CD4-positive, alpha-beta T cell (primary cell): ENCODE measurements at places on chromosomes 13 and 19. TPM values are rescaled to one million over a fixed set of nuclear protein-coding genes. Genes with fewer than 3 reads are reported as not detected.

GRCh38 chr19:22622901-22623840 is 11.0 kb upstream of the ZNF492 start:
- DNase-seq = no peak
- H3K36me3 ChIP-seq = no peaks in the 10 kb centered on the region
- no peak overlapping the region for H3K4me3 ChIP-seq

DNA sequence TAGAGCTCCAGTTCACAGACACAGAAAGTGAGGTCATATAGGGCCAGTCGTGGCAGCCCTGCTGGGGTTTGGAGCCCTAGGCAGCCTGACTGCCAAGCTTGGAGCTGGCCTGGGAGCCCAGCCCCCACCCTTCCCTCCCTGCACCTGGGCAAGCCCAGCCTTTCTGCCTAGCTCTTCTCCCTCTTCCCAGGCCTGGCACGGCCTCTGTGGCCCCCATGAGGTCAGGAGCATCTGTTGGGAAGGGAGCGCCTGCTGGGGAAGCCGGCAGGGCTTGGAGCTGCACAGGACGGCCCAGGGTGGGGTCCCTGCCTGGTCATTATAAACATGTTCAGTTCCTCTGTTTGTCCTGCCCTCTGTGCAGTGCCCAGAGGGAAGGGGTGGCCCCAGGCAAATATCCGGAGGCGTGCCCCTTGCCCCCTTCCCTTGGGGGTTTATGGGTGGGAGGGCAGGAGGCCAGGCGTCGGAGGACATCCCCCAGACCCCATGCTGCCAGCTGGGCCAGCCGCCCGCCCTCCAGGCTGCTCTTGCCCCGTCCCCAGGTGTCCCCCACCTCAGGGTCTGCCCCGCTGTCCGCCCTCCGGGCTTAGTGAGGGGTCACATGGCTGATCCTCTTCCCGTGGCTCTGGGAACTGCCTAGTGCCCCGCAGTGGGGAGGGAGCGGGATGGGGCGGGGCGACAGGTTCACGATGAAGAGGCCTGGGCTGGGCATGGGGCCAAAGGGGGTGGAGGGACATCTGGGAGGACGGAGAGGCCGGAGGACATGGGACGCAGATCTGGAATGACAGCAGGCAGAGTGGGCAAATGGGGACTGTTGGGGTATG is 30.0 kb upstream of the NCCRP1 start:
- H3K36me3 ChIP-seq = peaks cover 21% of the 10 kb centered on the region
- DNase-seq = no peak
- no peak overlapping the region for H3K4me3 ChIP-seq
- H3K4me1 ChIP-seq = no peaks in the 10 kb centered on the region
- no peak overlapping the region for H3K27ac ChIP-seq

GRCh38 chr19:7292950-7293761 is 1.1 kb downstream of the INSR start:
- peaks cover 16% of the 10 kb centered on the region for H3K4me1 ChIP-seq
- H3K4me3 ChIP-seq = no peak overlapping the region
- no peak for DNase-seq
- H3K27me3 ChIP-seq = peaks cover 14% of the 10 kb centered on the region

DNA sequence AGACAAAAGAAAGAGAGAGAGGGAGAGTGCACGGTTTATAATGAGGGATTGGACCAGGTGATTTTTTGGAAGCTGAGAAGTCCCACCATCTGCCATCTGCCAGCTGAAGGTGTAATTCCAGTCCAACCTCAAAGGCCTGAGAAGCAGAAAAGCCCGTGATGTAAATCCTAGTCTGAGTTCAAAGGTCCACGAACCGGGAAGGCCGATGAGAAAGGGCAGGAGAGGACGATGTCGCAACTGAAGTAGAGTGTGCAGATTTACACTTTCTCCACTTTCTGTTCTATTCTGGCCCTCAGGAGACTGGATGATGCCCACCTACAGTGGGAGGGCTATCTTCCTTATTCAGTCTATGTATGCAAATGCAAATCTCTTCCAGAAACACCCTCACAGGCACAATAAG is 500.0 kb downstream of the DIAPH3 start:
- no peaks in the 10 kb centered on the region for H3K27me3 ChIP-seq
- H3K27ac ChIP-seq = no peak overlapping the region
- no peaks in the 10 kb centered on the region for H3K36me3 ChIP-seq
- H3K4me3 ChIP-seq = no peak overlapping the region
- no peaks in the 10 kb centered on the region for H3K4me1 ChIP-seq
- DNase-seq = no peak

- DNase-seq = peak; percentile 89
- no peaks in the 10 kb centered on the region for H3K36me3 ChIP-seq
- H3K27ac ChIP-seq = peak overlapping the region; percentile 97
These were observed 14.7 kb upstream of the ADGRE5 start for GRCh38 chr19:14366529-14366928.

DNA sequence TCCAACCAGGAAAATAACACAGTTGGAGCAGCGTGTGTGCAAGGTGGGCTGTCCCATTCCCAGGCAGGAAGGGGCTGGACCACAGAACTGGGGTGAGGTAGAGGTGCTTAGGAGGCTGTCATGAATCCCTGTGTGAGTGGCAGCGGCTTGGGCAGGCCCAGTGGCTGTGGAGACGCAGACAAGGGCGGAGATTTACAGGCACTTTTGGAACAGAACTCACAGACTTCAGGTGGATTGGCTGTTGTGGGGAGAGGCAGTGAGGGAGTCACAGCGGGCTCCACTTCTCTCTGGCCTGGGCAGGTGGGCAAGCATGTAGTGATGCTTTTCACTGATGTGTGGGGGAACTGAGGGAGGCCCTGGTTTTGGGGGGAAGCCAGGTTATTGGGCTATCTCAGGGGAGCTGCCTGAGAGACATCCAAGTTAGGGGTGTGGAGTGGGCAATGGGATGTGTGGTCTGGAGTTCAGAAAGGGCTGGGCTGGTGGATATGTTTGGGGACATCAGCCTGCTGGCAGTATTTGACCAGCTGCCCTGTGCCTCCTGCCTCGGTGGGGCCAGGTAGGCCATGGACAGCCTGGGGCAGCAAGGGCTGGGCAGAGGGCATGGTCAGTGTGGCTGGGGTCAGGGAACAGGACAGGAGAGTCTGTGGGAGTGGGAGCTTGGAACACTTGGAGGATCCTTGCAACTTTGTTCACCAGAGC is 27.0 kb upstream of the ZNF492 start:
- H3K27me3 ChIP-seq = no peaks in the 10 kb centered on the region
- H3K36me3 ChIP-seq = no peaks in the 10 kb centered on the region
- H3K4me3 ChIP-seq = no peak overlapping the region
- DNase-seq = no peak
- no peaks in the 10 kb centered on the region for H3K4me1 ChIP-seq

DNA sequence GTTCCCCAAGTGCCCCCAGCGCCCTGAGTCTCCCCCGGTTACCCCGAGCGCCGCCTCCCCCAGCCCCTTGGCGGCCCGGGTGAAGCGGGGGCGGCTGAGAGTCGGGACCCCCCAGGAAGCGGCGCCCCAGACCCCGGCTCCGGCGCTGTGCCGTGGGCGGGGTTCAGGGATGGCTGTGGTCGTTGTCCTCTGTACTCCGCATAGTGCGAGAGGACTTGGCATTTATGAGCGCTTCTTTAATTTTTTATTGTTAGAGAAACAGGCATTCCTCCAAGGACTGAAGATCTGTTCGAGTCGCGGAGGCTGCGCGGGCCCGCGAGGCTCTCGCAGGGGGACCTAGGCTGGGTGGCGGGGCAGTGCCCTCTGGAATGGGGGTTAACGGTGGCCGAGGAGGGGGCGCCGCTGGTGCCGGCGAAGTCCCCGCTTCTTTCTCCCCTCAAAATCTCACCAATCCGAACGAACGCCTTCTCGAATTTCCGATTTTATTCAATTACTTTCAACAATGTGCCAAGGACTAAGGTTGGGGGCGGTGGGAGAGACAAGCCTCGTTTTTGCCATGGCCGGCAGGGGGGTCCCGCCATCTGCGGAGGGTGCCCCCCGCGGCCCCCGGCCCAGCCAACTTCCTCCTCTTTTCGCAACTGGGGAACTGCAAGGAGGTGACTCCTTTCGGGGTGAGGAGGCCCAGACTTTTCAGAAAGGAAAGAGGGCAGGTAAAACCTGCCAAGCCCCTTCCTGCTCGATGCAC is 596 bp upstream of the GJB2 start:
- H3K36me3 ChIP-seq = no peaks in the 10 kb centered on the region
- H3K27ac ChIP-seq = no peak overlapping the region
- peak overlapping the region; percentile 47 for H3K4me3 ChIP-seq
- DNase-seq = peak; percentile 19
- H3K27me3 ChIP-seq = peaks cover 47% of the 10 kb centered on the region

- no peaks in the 10 kb centered on the region for H3K4me1 ChIP-seq
- no peak overlapping the region for H3K27ac ChIP-seq
- H3K36me3 ChIP-seq = no peaks in the 10 kb centered on the region
- peaks cover 13% of the 10 kb centered on the region for H3K27me3 ChIP-seq
- no peak for DNase-seq
These were observed 9.6 kb upstream of the CEACAM5 start for GRCh38 chr19:41698746-41699230.

- H3K27me3 ChIP-seq = no peaks in the 10 kb centered on the region
- peaks cover 54% of the 10 kb centered on the region for H3K4me1 ChIP-seq
- H3K4me3 ChIP-seq = peak overlapping the region; percentile 58
These were observed 40.3 kb downstream of the RCBTB2 start for GRCh38 chr13:48492470-48493065.

GRCh38 chr13:46668302-46668720 is 115.3 kb downstream of the LRCH1 start:
- H3K36me3 ChIP-seq = peaks cover 4% of the 10 kb centered on the region
- H3K4me3 ChIP-seq = peak overlapping the region; percentile 48
- DNase-seq = peak; percentile 26

GRCh38 chr19:3045885-3046697 is 16.2 kb downstream of the TLE5 start:
- H3K36me3 ChIP-seq = no peaks in the 10 kb centered on the region
- H3K27me3 ChIP-seq = no peaks in the 10 kb centered on the region
- peaks cover 35% of the 10 kb centered on the region for H3K4me1 ChIP-seq
- no peak for DNase-seq
- H3K4me3 ChIP-seq = no peak overlapping the region

GRCh38 chr19:30227012-30227621 is 145.1 kb upstream of the ZNF536 start:
- H3K27me3 ChIP-seq = peaks cover 75% of the 10 kb centered on the region
- DNase-seq = peak; percentile 7
- H3K27ac ChIP-seq = no peak overlapping the region
- peak overlapping the region; percentile 25 for H3K4me3 ChIP-seq
- H3K36me3 ChIP-seq = no peaks in the 10 kb centered on the region

DNA sequence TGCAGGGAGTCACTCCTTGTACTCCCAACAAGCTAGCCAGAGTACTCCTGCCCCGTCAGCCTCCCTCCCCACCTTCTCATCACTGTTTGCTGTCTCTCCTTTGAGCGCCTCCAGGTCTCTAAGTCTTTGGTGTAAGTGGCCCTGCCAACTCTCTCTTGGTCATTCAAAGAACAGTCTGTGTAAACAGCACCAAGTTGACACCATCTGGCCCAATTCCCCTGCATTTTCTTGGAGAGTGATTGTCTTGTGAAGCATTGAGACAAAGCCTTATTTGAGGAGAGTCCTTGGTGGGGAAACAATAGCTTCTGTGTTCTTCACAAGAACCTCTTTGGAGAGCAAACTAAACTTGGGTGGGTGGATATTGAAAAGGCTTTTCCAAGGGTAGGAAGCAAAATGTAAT is 114.6 kb upstream of the RNF113B start:
- no peaks in the 10 kb centered on the region for H3K27me3 ChIP-seq
- no peaks in the 10 kb centered on the region for H3K4me1 ChIP-seq
- H3K36me3 ChIP-seq = no peaks in the 10 kb centered on the region

GRCh38 chr19:43699506-43700394 is 16.1 kb upstream of the IRGC start:
- H3K27ac ChIP-seq = peak overlapping the region; percentile 29
- H3K36me3 ChIP-seq = no peaks in the 10 kb centered on the region
- H3K4me1 ChIP-seq = peaks cover 29% of the 10 kb centered on the region
- DNase-seq = no peak
- H3K27me3 ChIP-seq = no peaks in the 10 kb centered on the region
- H3K4me3 ChIP-seq = peak overlapping the region; percentile 7

DNA sequence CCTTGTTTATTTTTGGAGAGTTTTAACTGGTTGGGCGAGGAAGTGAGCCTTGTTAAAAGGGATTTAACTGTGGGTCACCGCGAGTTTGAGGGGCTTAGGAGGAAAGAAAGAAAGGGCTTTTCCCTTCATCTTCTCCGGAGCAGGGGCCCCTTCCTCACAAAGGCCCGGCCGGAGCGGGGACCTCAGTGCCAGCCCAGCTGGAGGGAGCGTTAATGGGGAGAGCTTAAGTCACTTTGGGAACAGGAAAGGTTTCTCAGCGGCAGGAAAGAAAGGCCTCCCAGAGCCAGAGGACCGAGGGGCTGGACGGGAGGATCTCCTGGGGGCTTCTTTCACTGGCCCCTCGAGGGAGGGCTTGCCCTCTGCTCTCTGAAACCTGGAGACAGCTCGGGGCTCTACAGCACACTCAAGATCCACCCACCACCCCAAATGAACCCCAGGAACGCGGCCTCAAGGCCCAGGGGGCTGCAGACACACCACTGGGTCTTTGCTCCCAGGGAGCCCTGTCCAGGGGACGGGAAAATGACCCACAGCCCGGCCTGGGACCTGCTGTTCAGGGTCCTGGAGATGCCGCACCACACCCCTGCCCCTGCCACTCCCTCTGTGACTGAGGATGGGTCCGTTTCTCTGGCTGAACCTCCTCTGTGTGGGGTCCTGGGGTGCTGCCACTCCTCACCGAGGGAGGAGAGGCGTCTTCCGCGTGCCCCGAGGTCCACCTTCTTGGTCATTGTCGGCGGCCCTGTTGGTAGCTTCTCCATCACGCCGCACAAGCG is 128.3 kb downstream of the URI1 start:
- H3K4me3 ChIP-seq = no peak overlapping the region
- no peaks in the 10 kb centered on the region for H3K27me3 ChIP-seq
- no peak overlapping the region for H3K27ac ChIP-seq
- H3K36me3 ChIP-seq = no peaks in the 10 kb centered on the region
- no peaks in the 10 kb centered on the region for H3K4me1 ChIP-seq

- DNase-seq = no peak
- no peak overlapping the region for H3K27ac ChIP-seq
- H3K4me3 ChIP-seq = no peak overlapping the region
- H3K27me3 ChIP-seq = peaks cover 22% of the 10 kb centered on the region
- no peaks in the 10 kb centered on the region for H3K36me3 ChIP-seq
These were observed 74.9 kb downstream of the WTIP start for GRCh38 chr19:34556488-34556887.

GRCh38 chr19:38044267-38045111 is 137.5 kb downstream of the SIPA1L3 start:
- peaks cover 38% of the 10 kb centered on the region for H3K4me1 ChIP-seq
- no peaks in the 10 kb centered on the region for H3K36me3 ChIP-seq
- no peaks in the 10 kb centered on the region for H3K27me3 ChIP-seq
- H3K4me3 ChIP-seq = no peak overlapping the region
- no peak overlapping the region for H3K27ac ChIP-seq

LHB gene
- not detected for total RNA-seq

ZNF99 gene
- total RNA-seq = not detected

OLFM4 gene
- total RNA-seq = not detected

COX6B2 gene
- total RNA-seq = not detected

HIF3A gene
- not detected for total RNA-seq

ZNF729 gene
- not detected for total RNA-seq

PLK5 gene
- total RNA-seq = not detected

TPRX1 gene
- not detected for total RNA-seq

POMP gene
- 25.8 TPM for total RNA-seq

SBSN gene
- not detected for total RNA-seq

ALOX5AP gene
- 16.5 TPM for total RNA-seq

ZNF285 gene
- total RNA-seq = 0.22 TPM

WDR88 gene
- total RNA-seq = not detected

ATP4B gene
- not detected for total RNA-seq
